ENCODE measurements at places on chromosomes 7 and 10.

- DNase-seq: peak; percentile 29
Measured at GRCh38 chr7:16754856-16755317, 1.3 kb downstream of the TSPAN13 start.

DNA sequence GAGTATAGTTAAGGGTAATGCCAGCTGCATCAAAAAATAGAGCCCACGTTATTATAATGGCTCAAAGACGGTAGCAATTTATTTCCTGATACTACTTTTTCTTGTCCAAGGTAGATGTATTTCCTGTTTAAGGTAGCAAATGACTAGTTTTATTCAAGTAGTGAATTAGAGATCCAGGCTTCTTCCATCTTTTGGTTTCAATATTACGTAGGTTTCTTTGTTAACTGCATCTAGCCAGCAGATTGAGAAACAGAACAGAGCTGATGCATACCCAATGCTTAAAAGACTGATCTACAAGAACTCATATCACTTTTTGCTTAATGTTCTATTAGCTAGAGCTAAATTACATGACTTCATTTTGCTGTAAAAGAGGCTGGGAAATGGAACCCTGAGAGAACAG, 992.1 kb downstream of the NRG3 start:
- DNase-seq: no peak

GRCh38 chr10:49112851-49113250, 2.5 kb downstream of the VSTM4 start:
- DNase-seq: no peak

DNA sequence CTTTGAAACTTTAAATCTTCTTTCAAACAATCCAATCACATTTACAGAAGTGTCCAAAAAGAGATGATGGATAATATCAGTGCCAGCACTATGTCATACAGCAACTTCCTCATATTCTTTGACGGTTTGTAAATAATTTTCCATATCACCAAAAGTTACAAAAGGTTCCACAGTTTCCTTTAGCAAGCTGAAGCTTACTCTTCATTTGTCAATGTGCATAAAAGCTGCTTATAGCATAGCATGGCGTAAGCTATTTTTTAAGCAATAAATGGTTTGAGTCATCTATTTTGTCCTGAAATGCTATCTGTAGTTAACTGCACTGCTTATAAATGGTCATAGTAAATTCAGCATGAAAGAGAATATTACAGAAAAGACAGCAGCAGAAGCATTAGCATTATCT, 95.1 kb downstream of the ETV1 start:
- DNase-seq: no peak

GRCh38 chr7:158127241-158127640, 460.4 kb downstream of the PTPRN2 start:
- no peak for DNase-seq

GRCh38 chr10:61779950-61780659, 117.4 kb downstream of the CABCOCO1 start:
- no peak for DNase-seq

DNA sequence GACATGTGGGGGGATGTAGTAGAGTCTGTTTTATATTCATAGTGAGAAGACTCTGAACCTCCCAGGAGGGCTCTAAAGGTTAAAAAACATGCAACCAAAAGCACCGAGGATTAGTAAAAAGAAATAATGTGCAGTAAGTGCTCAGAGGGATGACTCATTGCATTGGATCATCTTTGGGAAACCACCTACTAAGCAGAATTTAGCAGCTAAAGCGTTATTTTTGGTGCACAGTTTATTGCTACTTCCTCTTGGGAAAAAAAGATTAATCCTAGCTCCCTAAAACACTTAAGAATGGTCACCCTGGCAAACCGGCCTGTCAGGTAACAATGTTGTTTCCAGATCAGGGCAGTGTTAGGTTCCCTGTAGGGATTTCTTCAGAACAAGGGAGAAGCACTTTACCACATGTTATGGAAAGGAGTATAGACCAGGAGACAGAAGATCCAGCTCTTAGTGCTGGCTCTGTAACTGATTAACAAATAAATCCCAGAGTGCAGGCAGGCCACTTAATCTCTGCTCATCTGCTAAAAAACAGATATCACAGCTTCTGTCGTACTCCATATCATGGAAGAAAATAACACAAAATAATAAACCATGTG, 44.8 kb upstream of the FAM133B start:
- DNase-seq: no peak

- no peak for DNase-seq
Measured at GRCh38 chr10:22481687-22482539, 136.6 kb downstream of the SPAG6 start.

DNA sequence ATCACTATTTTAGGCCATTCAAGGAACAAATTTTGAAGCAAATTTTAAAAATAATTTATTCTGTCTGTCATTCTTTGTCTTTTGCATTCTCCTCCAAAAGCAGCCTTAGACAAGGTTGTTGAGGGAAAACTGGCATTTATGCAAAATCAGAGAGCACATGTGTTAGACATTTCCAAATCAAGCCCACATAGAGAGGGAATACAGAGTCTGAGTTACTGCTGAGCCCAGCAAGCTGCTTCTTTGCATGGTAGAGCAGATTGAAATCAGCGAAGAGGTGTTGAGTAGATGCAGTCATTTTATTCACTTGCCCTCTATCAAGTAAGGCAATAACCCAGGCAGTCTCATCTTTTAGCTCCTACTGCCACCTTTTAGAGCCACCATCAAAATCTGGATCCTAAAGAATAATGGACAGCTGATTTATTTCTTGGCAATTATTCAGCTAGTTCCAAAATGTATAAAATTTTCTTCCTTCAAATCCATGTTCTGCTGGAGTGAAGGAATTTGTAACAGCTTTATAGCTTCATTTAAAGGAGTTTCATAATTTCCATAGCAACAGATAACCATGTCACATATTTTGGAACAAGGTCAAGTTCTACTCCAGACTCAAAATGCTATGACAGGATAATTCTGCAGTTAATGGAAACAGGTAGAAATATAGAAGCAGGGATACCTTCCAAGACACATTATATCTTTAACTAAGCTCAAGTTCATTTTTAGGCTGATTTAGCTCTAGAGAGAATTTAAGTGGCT, 7.3 kb upstream of the PCDH15 start:
- DNase-seq: no peak

GRCh38 chr7:131109011-131109758, 218.5 kb upstream of the MKLN1 start:
- DNase-seq: no peak

DNA sequence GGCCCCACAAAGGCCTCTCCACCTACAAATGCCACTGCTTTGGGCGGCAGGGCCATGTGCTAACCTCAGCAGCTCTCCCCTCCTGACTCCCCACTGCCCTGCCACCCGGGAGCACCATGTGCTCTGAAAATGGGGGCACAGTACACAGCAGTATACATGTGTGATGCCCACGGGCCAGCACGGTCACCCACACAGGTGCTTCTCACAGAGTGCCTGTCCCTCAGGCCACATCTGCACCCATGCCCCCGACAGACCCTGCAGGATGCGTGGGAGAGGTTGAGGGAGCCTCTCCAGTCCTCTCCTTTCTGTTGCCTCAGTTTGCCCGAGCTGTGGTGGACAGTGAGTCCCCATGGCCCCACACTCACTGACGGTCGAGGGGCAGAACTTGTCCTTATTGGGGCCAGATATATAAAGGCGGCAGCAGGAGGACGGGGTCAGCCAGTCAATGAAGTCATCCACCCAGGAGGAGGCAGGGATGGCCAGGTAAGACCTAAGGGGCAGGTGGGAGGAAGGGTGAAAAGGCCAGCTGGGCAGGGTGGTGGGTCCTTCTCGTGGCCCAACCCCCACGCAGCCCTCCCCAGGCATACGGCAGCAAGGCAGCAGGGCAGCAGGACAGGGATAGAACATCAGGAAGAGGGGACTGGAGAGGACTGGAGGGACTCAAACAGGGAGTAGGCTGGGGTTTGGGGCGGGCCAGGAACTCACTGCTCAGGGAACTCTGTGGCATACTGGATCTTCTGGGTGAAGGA, 19.6 kb downstream of the NPC1L1 start:
- DNase-seq: no peak

GRCh38 chr7:87600130-87601124, at the start of gene ABCB1:
TSS of gene ABCB1 (minus strand) at chr7:87600884. CDS start at chr7:87600184, 700 bp downstream.
- DNase-seq: peak; percentile 73

DNA sequence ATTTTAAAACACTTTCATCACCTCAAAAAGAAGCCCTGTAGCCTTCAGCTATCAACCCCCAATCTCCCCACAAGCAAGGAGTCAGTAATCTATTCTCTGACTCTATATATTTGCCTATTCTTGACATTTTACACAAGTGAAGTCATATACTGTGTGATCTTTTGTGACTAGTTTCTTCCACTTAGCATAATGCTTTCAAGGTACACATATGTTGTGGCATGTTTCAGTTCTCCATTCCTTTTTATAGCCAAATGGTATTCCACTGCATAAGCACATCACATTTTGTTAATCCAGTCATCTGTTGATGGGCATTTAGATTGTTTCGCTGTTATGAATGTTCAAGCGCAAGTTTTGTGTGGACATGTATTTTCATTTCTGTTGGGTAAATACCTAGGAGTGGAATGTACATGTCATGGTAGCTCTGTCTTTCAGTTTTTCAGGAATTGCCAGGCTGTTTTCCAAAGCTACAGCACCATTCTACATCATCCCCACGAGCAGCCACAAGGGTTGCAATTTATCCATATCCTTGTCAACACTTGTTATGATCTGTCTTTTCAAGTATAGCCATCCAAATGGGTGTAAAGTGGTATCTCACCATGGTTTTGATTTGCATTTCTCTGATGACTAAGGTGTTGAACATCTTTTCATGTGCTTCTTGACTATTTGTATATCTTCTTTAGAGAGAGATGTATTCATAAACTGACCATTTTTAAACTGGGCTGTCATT, 405.6 kb downstream of the KCNMA1 start:
- DNase-seq: no peak

DNA sequence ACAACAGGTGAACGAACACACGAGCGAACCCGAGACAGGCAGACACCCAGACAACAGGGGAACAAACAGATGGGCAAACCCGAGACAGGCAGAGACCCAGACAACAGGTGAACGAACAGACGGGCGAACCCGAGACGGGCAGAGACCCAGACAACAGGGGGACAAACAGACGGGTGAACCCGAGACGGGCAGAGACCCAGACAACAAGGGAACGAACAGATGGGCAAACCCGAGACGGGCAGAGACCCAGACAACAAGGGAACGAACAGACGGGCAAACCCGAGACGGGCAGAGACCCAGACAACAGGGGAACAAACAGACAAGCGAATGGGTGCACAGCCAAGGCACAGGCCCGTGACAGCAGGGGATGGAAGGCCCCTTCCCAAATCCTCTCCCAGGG, 264.7 kb downstream of the ELFN1 start:
- DNase-seq: no peak

DNA sequence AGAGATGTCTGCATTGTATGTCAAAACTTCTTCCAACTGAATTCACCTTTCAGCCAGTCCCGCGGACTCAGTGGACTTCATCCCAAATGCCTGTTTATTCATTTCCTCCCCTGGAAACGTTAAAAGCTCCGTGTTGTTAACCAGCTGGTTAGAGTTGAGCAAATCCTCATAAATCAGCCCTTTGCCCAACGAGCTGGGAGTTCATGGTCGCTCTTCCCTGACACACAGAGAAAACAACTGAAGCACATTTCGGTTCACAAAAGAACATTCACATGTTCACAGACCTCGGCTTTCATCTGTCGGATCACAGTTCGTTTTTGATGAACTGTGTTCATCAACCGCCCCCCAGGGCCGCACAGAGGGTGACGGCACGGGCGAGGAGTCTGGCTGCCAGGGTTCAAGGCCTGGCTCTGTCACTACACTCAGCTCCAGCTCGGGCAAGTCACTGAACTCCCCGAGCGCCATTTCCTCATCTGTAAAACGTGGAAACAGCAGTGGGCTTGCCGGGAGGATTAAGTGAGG, 62.6 kb downstream of the GLI3 start:
- no peak for DNase-seq

DNA sequence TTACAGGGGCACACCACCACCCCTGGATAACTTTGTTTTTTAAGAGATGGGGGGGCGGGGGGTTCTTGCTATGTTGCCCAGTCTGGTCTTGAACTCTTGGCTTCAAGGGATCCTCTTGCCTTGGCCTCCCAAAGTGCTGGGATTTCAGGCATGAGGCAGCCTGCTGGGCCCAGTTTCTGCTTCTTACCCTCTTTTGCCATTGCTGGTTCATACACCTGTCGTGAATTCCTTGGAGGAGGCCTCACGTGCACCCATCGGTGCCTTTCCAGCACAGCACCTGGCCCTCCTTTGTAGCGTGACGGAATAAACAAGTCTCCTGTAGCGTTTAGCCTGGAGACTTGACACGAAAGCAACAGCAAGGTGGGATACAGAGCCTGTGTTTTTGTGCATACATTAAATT, 75.5 kb downstream of the CARD11 start:
- no peak for DNase-seq

DNA sequence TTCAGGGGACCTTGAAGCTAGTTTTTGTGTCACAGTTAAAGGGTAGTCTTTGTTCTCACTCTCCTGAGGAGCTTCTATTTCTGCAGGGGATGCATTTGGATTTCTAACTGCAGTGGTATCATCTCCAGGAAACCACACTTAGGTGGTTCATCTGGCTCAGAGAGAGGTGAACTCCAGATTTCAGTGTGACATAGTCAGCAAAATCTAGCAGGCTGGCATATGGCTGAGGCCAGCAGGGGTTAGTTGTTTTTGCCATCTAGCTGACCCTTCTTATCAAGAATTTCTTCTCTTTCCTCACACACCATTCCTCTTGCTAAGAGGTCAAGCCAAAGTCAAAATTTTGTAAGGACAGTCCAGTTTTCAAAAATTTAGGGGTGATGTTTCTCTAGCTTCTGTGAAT, 248.2 kb downstream of the REEP3 start:
- DNase-seq: no peak

GRCh38 chr7:63233881-63234280, 764.8 kb upstream of the ZNF722 start:
- DNase-seq: no peak

DNA sequence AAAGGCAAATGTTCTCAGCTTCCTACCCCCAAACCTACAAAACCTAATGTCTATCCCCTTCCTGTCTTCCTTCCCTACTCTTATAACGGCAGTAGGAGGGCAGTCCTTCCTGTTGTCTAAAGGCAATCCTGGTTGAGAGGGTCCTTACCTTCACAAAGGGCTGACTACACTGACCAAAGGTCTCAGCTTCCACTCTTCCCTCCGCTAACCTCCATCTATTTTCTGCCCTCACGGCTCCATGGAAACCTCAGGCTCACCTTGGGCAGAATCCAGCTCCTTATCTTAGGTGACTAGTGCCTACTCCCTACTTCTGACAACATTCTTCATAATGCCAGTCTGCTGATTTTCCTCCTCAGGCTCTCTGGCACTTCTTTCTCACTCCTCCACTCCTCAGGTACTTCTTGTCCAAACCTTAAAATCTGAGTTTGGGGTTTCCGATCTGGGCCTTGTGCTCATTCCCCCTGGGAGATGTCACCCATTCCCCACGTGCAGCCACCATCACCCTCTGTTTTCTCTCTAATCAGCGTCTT, 542 bp downstream of the FBXL13 start:
- DNase-seq: no peak

- no peak for DNase-seq
Measured at GRCh38 chr7:135375908-135376699, 133.8 kb downstream of the CNOT4 start.

- DNase-seq: no peak
Measured at GRCh38 chr10:100748231-100749058, 3.1 kb downstream of the PAX2 start.

All from NCI-H2081 (cell line).